ENCODE measurements at places on chromosomes 12 and 14.

DNA sequence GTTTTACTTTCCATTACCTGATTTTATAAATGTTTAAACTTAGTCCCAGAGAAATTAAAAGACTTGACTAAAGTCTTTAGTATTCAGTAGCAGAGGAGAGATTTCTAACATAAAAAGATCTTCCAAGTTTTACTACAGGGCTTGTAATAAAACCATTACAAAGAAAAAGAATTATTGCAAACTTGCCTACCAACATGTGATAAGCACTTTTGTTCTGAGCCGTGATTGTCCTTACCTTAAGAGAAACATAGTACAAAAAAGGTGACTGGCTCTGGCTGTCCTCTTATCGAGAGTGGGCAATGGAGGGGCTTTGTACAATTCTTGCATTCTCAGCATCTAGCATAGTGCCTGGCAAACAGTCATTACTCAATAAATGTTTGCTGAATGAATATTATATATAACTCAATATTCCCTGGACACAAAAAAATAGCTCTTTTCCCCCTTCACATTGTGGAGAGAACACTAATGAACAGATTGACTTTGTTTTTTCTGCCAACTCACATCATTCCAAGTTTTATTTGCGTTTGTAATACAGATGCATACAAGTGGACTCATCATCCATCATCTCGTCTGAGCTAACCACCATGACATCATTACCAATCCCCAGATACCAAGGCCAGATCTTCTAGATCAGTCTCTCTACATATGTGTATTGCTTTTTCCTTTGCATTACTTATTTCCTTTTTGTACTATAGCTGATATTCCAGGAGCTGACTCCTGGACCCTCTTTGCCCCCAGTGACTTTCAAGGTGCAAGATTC, 192.8 kb upstream of the EEA1 start:
- DNase-seq, result no peak

DNA sequence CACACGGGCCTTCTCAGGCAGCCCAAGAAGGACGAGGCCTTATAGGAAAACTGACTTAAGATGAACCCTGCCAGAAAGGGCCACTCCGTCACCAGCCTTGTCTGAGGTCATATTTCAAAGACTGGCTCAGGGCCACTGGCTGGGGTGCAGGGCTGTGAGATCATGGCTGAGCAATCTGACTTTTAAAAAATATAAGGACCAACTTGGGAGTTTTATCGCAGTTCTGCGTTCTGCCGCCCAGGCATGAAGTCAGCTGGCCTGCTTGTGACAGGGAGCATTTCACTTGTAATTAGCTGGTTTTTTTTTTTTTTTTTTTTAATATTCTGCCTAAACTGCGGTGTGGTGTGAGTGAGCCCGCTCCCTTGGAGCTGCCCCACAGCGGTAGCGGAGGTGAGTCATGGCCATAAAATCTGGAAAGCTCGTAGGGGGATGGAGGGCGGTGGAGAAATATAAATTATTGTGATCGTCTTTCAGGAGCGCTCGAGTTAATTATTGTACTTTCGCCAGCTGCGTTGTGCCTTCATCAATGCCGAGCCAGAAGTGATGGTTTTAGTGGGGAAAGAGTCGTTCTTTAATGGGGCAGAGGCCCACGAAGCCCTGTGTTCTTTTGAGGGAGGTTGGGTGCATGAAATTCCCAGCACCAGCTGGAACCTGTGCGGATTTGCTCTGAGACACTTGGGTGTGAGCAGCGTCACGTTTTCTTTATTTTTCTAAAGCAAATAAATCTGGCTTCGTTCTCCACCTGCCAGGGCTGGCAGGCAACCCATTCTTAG, 231.9 kb downstream of the C12orf75 start:
- DNase-seq, result no peak

GRCh38 chr12:53327435-53328042, 6.1 kb upstream of the AAAS start:
- no peak for DNase-seq

DNA sequence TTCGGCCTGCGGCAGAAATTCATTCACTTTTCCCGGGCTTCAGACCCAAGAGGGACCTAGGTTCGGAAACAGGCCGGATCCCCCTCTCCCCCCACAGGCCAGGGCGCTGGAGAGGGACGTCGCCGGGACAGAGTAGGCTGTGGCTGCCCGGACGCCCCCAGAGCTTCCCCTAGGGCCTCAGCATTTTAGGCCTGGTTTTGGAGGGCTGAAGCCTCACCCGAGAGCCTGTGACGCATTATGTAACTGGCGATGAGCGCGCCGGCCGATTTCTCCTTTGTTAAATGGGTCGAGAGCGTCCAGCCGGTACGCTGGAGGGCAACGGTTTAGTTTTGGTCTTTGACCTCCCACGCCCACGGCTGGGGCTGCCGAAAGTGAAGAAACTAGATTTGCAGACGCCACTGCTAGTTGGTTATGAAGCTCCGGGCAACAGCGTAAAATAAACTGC, 657 bp downstream of the PEBP1 start:
- DNase-seq, result peak; percentile 17

DNA sequence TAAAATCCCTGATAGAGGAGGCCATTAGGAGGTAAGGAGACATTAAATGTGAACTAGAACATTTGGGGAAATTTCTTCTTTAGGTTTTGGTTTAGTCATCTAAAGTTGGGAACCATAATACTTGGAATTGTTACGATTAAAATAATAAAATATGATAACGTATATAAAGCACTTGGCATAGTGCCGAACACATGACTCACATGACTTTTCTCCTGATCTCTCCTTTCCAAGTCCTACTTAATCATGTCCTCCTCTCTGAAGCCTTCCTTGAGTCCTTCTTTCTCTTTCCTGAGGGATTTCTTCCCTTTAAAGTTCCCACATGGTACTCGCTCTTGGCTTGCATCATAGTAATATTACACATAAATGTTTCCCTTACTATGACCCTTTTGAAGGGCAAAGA, 20.0 kb downstream of the BEST3 start:
- no peak for DNase-seq

- no peak for DNase-seq
These were observed 7.8 kb downstream of the NIN start for GRCh38 chr14:50823051-50823761.

DNA sequence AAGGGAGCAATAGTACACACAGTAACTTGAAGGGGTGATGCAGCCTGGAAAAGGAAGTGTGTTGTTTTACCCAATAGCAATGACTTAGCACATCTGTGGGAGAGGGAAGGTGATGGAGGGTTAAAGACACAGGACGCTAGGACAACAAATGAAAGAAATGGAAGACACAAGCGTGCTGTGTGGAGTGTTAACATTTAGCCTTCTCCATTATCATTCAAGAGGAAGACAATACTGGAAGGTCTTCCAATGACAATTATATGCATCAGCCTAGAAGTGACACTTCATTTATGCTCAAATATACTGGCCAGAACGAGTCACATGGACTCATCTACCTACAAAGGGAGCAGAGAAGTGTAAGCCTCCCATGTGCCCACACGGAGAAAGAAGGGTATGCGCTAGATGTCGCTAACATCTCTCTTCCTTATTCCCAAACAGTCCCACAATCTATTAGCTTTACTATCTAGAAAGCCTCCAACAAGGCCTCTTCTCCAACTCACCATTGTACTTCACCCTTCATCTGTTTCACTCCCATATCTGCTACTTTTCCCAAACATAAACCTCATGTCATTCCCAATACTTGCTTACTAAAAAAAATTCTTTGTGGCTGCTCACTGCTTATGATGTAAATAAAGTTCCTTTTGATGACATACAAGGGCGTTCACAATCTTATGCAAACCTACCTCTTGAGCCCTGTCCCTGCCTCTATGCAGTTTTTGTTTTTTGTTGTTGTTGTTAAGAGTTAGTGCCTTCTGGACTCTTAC, 20.3 kb downstream of the PPM1H start:
- no peak for DNase-seq

- no peak for DNase-seq
These were observed 166.6 kb upstream of the FLRT2 start for GRCh38 chr14:85363358-85363757.

GRCh38 chr14:95163666-95164065, 6.3 kb upstream of the DICER1 start:
- DNase-seq, result no peak

- DNase-seq, result no peak
These were observed 422.1 kb downstream of the RPS29 start for GRCh38 chr14:49164074-49164473.

DNA sequence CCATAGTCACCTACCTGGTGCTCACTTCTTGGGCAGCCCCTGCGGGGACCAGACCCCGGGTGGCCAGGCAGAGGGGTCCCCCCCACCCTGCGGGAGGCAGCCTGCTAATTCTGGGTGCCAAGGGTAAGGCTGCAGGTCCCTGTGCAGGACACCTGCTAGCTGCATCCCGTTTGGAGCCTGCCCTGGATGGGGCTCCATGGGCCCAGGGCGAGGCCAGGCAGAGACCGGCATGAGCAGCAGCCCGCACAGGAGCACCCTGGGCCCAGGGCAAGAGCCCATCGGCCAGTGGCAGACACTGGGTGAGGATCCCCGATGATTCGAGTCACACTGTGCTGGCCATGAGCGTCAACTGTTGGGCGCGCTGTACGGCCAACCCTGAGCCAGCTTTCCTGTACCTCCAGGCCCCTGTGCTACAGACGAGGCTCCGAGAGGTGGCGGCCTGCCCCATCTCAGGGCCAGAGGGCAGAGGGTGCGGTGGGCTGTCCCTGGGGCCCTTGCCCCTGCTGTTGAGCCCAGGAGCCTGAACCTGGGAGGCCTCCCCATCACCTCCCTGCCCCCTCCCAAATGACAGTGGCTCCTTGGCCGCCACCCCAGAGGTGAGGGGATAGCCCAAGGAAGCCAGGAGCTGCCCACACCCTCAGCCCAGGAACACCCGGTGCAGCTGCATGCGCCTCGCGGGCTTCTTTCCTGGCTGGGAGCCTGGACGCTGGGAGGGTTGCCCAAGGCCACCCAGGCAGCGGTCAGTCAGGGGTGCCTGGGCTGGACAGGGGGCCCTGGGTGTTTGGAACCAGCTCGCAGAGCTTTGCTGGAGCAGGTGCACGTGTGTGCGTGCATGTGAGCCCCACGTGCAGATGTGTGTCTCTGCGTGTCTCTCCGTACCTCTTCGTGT, 47.7 kb downstream of the CYP46A1 start:
- DNase-seq, result no peak

DNA sequence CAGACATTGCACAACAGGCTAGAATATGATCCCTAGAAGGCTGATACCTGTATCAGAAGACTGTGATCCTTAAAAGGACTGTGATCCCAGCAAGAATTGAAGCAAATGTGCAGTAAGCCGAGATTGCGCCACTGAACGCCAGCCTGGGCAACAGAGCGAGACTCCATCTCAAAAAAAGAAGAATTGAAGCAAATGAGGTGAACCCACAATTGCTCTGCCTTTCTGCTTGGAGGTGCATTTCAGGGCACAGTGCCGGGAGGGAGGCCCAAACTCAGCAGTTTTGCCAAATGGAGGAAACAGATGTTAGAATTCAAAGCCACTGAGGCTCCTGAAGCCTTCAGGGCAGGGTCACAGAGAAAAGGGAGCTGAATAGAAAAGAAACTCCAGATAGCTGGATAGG, 61.1 kb upstream of the COCH start:
- DNase-seq, result no peak

DNA sequence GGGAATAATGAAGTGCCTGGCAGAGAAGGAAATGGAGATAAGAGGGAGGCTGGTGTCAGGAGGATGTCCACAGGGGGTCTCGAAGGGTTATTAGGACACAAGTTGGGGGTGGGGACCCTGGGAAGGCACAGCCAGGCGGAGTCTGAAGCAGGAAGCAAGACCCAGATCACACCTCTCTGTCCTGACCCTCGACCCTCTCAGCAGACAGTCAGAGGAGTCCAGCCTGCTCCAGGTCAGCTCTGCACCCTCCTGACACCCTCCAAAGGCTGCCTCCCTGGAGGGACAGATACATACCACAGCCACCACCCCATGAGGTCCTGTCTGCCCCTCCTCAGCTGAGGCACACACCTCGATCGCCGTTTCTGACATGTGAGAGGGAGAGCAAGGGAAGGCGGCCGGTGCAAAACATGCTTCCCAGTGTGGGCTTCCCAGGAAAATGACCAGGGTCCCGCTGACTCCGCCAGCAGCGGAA, 9.0 kb downstream of the BCL11B start:
- no peak for DNase-seq

DNA sequence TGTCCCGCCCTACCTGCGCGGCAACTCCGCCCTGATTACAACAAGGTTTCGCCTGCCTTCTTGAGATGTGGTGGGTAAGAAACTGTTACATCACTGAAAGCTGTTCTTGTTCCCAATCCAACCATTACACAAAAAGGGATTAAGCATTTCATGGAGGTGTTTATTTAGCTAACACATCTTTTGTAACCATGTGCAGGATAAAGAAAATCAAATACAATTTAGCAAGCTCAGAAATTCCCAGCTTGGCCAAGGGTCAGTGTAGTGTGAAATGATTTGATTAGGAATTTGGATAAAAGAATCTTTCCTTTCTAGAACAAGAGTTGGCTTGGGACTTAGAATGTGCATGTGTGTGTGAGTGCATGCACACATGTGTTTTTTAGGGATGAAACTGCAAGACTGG, 6.3 kb downstream of the FOXN4 start:
- no peak for DNase-seq

DNA sequence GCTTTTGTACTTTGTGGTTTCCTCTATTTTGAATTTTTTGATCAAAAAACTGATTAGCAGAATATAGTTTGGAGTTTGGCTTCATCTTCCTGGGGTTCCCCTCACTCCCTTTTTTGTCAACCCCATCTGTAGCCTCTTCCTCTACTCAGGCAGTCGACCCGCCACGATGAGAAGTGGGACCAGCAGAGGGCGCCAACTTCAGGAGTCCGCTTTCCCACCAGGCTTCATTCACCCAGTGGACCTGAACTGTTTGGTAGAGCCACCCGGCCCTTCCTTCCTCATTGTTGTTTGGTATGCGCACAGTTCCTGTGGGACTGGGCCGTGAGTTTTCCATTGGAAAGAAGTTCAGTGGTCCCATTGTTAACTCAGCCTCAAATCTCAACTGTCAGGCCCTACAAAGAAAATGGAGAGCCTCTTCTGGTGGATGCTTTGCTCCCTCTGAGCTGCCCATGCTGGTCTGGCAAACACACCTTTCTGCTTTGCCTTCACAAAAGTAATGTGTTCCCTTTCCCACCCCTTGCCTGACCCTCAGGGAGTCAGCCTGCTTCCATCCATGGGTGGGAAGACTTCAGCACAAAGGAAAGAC, 21.7 kb downstream of the TMBIM6 start:
- peak; percentile 64 for DNase-seq

GRCh38 chr12:72289633-72290032, 17.5 kb downstream of the TRHDE start:
- no peak for DNase-seq

GRCh38 chr14:67882986-67883555, 63.5 kb downstream of the RAD51B start:
- no peak for DNase-seq

Data from activated effector memory CD4-positive, alpha-beta T cell treated with Interleukin-2 at 50 U/mL for 16 hours (primary cell).